Cerebellar nuclear complex (tissue), 1 donor: ENCODE measurements at places on chromosomes 2 and 18.

DNA sequence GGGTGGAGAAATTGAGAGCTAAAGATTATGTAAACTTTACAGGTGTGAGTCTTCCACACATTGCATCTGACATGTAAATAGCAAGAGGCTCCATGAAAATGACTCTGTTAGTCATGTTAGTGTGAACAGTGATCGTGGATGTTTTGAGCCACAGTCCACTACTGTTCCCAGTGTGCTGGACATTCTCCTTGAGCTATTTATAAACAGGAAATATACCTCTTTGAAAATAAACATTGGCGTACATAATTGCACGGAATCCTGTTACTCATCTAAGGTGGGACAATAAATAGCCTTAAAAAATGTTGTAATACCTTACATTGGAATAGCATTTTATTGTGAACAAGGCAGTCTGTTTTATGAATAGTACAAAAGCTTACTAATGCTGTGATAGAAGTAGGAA lies 37.0 kb downstream of the LIMS1 start:
- DNase-seq = no peak

DNA sequence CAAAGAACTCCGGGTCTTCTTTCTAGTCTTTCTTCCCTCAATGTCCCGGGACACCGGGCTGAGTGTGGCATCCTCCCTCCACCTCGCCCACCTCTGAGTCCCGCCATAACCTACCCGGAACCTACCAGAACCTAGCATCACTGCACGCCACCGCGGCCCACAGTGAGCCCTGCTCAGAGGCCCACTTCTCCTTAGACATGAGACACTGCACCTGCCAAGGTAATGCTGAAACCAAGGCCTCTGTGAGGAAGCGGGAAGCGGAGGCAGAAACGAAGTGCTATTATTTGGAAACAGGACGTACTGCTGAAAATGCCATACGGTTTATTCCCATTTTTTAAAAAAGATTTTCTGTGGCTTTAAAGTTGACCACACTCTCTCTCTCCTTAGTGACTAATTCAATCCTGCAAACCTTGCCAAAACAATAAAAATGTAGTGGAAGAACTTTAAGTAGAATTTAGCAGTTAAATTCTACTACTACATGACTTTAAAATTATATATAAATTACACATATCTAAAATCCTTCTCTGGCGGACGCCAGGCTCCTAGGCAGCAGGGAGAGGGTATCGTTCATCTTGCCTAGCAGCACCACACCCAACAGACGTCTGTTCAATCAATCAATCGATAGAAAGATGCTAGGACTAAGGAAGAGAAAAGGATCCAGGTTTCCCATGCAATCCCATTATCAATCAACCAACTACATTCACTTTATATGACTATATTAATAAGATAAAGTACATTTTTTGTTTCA lies 82.0 kb downstream of the ZNF516 start:
- DNase-seq = no peak

GRCh38 chr2:230790981-230791380 lies 73.8 kb upstream of the ITM2C start:
- no peak for DNase-seq

DNA sequence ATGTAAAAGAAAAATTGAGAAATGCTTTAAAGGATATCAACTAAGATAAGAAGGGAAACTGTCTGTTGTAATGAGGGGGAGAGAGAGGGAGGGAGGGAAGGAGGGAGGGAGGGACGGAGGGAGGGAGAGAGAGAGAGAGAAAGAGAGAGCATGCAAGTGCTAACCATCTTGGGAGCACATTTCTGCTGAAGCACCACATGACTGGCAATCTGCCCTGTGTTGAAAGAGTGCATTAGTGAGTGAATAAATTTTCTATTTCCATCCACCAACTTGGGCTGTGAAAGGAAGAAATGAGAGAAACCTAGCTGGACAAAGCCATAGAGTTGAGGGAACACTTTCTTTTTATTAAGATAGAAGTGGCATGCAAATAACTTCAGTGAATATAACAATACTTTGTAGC lies 110.7 kb downstream of the TMX3 start:
- DNase-seq = no peak

- DNase-seq = no peak
Observed at GRCh38 chr18:8699126-8699525, 6.2 kb upstream of the MTCL1 start.

DNA sequence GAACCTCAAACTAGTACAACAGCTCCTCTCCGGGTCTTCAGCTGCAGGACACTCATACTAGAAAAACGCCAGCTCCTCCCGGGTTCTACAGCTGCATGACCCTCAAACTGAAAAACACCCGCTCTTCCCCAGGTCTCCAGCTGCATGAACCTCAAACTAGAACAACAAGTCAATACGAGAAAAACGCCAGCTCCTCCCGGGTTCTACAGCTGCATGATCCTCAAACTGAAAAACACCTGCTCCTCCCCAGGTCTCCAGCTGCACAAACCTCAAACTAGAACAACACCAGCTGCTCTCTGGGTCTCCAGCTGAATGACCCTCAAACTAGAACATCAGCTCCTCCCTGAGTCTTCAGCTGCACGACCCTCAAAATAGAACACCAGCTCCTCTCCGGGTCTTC lies 315.0 kb upstream of the TFPI start:
- no peak for DNase-seq

GRCh38 chr2:216949700-216950413 lies 90.0 kb upstream of the TNP1 start:
- no peak for DNase-seq

DNA sequence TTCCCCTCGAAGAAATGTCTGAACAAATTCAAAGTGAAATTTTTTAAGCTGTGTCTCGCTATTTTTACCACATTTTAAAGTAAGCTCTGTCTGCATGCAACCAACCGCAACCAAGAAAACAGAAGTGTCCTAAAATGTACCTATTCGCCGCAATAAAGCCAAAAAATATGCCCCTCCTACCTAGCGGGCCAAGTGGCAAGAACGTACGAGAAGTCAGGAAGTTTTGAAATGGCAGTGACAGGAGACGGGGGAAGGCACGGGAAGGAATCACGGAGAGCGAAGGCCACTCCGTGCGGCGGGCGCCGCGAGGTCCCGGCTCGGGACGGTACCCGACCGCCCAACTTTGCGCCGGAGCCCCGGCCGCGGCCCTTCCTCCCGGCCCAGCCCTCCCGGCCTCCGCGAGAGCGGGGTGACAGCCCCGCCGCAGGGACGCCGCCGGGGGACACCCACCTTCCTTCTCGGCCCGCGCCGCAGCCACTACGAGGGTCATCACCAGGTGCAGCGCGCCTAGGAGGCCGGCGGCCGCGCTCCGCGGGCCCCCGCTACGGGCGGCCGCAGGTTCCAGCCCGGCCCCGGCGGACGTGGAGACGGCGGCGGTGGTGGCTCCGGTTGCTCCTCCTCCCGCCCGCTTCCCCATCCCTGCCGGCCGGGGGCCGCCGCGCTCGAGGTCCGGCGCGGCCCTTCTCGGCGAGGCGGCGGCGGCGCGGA lies 568 bp downstream of the TMEM131 start:
- no peak for DNase-seq

DNA sequence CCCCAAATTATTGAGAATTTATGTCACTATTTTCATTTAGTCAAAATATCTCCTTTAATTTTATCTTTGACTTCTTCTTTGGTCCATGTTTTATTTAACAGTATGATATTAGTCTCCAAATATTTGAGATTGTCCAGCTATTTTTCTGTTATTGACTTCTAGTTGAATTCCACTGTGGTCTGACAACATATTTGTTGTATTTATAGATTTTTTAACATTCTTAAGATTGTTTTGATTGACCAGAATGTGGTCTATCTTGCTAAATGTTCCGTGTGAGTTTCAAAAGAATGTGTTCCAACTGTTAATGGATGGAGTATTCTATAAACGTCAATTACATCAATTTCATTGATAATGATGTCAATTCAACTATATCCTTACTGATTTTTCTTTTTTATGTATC lies 1452.1 kb downstream of the SUCLG1 start:
- no peak for DNase-seq

DNA sequence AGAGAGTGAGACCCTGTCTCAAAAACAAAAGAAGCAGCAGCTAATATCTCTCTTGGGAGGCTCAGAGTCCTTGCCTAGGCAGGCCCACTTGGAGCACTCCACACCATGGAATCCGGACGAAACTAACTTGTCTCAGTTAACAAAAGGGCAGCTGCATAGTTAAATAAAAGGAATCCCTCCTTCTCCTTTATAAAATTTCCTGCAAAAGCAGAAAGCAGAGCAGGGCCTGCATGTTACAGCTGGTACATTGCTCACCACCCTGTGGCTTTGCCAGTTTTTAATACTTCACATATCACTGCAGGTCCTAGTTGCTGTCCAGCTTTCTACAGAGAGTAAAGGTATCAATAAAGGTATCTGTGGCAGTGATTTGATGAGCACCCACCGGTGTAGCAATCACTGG lies 93.6 kb downstream of the ASAP2 start:
- DNase-seq = no peak

- no peak for DNase-seq
Observed at GRCh38 chr2:2564300-2565078, 233.4 kb upstream of the MYT1L start.

DNA sequence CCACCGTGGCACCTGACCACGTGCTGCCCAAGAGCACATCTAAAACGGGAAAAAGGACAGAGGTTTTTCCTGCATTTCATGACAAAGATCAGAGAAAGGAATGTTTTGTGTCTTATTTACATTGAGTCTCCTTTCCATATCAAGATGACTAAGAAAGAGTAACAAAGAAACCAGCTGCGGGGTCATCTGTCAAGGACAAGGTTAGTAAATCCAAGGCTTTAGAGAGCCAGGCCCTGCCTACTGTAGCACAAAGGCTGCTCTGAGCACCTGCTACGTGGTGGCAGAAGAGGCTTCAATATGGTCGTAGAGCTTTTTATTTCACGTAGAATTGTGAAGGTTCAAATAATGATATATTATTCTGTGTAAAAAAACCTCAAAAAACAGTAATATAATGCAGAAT lies 51.0 kb downstream of the PRELID3A start:
- DNase-seq = no peak

DNA sequence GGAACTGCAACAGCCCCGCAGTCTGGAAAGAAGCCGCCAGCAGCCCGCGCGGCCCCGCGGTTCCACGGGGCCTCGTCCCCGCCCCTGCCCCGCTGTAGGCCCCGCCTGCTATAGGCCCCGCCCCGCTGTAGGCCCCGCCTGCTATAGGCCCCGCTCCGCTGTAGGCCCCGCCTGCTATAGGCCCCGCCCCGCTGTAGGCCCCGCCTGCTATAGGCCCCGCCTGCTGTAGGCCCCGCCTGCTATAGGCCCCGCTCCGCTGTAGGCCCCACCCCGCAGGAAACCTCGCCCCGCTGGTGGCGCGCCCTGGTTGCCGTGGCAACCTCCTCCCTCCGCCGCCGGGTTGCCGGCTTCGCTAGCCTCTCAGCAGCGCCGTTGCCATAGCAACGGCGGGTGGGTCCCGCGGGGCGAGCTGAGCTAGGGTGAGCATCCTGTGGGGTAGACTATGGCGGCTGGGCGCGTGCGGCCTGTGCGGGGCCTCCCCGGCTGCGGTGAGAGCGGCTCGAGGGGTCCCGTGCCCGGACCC lies 12.2 kb upstream of the KIF1A start:
- peak; percentile 84 for DNase-seq

GRCh38 chr2:105413206-105413605 lies 14.4 kb upstream of the FHL2 start:
- no peak for DNase-seq

- no peak for DNase-seq
Observed at GRCh38 chr2:30631051-30631671, 176.1 kb downstream of the CAPN13 start.

GRCh38 chr2:171345971-171346722 lies 87.6 kb downstream of the METTL8 start:
- no peak for DNase-seq

DNA sequence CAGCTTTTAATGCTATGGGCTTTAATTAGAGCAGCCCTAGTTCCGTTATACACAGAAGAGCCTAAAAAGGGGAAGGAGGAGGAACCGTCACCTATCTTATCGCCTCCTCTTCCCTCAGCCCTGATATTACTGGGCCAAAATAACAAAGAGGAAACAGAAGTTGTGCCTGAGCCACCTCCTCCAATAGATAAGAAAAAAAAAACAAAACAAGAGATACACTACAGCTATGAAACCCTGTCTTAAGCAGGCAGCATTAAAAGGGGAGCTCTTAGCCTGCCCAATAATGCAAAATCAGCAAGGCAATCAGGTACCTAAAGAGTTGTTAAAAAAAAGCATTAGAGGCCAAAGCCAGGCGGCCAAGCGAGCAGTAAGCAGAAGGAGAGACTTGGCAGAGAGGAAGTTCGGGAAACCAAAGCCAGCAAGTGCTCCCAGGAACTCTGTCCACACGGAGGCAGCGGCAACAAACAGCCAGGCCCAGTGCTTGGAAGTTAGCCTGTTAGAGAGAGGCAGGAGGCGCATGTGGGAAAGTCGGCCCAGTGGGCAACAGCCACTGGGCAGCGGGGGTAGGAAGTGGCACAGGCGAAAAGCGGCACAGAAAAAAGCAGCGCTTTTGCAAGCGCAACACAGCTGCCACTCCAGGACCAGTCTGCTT lies 41.8 kb upstream of the PDK1 start:
- no peak for DNase-seq

DNA sequence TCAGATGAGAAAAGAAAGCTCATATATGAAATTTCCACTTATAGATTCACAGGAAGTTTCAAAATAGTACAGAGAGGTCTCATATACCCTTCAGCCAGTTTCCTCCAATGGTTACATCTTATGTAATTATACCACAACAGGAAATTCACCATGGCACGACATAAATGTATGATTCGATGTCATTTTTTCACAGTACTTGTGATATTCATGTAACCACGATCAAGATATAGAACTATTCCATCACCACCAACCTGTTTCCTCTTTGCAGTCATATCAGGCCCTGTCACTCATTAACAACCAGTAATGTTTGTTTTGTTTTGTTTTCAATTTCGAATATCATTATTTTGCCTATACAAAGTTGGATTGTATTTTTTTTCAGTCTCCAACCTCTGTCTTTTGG lies 314.3 kb upstream of the POU3F3 start:
- no peak for DNase-seq

DNA sequence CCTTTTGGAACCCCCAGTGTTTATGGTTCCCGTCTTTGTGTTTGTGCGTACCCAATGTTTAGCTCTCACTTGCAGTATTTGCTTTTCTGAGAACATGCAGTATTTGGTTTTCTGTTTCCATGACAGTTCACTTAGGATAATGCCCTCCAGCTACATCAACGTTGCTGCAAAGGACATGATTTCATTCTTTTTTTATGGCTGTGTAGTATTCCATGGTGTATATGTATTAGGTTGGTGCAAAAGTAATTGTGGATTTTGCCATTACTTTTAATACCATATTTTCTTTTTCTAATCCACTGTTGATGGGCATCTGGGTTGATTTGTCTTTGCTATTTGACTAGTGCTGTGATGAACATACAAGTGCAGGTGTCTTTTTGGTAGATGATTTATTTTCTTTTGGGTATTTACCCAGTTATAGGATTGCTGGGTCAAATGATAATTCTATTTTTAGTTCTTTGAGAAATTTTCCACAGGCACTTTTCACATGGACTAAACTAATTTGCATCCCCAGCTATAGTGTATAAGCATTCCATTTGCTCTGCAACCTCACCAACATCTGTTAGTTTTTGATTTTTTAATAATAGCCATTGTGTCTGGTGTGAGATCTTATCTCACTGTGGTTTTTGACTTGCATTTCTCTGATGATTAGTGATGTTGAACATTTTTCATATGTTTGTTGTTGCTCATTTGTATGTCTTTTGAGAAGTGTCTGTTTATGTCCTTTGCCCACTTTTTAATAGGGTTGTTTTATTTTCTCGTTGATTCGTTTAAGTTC lies 63.6 kb downstream of the CERS6 start:
- DNase-seq = no peak
